ENCODE measurements at places on chromosomes 7 and 10. TPM values are rescaled to one million over a fixed set of nuclear protein-coding genes. Genes with fewer than 3 reads are reported as not detected.

ZNF488 gene
- total RNA-seq = not detected

TAC1 gene
- not detected for total RNA-seq

SAMD9 gene
- 13.3 TPM for total RNA-seq

SCART1 gene
- total RNA-seq = 0.73 TPM

FAM171A1 gene
- 26.8 TPM for total RNA-seq

CYP2C19 gene
- not detected for total RNA-seq

HOXA13 gene
- not detected for total RNA-seq

SPDYE8 gene
- total RNA-seq = not detected

FKBP6 gene
- not detected for total RNA-seq

NKX1-2 gene
- total RNA-seq = not detected

A1CF gene
- not detected for total RNA-seq

PLCE1 gene
- 0.04 TPM for total RNA-seq

ADIRF gene
- 36.5 TPM for total RNA-seq

GLI3 gene
- 3.8 TPM for total RNA-seq

SH2B2 gene
- 0.86 TPM for total RNA-seq

JCAD gene
- 49.9 TPM for total RNA-seq

FFAR4 gene
- not detected for total RNA-seq

OR2A42 gene
- total RNA-seq = under 0.01 TPM

MRC1 gene
- 2.4 TPM for total RNA-seq

SDK1 gene
- total RNA-seq = 0.18 TPM

ASB13 gene
- total RNA-seq = 13.1 TPM

AKR1C8 gene
- not detected for total RNA-seq

EPHA1 gene
- under 0.01 TPM for total RNA-seq

FXYD4 gene
- not detected for total RNA-seq

HEPACAM2 gene
- 0.07 TPM for total RNA-seq

DRGX gene
- not detected for total RNA-seq

MYPN gene
- total RNA-seq = 0.14 TPM

ZPBP gene
- not detected for total RNA-seq

SEMA3A gene
- total RNA-seq = 0.92 TPM

PNLIPRP1 gene
- not detected for total RNA-seq

CD36 gene
- total RNA-seq = 0.26 TPM

CRTAC1 gene
- total RNA-seq = 2.5 TPM

DLX6 gene
- not detected for total RNA-seq

ACTR3C gene
- 0.20 TPM for total RNA-seq

PRSS37 gene
- not detected for total RNA-seq

MYH16 gene
- total RNA-seq = 0.53 TPM

PRPS1L1 gene
- not detected for total RNA-seq

PHYHIPL gene
- total RNA-seq = not detected
